CD4-positive, alpha-beta T cell treated with Interleukin-2 at 100 ng/mL for 4 hours (primary cell): ENCODE measurements at places on chromosomes 5 and 9.
A peak's percentile ranks its signal among the peaks of the same experiment; 100 is the strongest.

DNA sequence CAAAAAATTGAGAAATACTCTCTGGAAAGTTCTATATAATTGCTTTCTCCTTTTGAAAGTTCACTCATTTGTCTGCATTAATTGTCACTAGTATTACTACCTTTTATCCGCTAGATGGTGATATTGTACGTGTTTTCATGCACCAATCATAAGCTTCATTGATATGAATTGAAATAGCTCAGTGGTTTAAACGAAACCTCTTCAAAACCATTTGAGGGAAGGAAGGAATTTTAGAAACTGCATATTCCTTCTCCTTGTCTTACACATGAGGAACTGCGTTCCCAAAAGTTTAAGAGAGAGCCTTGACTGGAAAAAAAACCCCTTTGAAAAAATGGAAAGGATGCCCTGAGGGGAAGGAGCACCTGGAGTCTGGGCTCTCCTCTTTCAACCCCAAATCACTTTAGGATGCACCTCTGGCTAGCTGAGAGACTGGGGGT, 98.6 kb downstream of the YTHDC2 start:
- peak; percentile 44 for DNase-seq

DNA sequence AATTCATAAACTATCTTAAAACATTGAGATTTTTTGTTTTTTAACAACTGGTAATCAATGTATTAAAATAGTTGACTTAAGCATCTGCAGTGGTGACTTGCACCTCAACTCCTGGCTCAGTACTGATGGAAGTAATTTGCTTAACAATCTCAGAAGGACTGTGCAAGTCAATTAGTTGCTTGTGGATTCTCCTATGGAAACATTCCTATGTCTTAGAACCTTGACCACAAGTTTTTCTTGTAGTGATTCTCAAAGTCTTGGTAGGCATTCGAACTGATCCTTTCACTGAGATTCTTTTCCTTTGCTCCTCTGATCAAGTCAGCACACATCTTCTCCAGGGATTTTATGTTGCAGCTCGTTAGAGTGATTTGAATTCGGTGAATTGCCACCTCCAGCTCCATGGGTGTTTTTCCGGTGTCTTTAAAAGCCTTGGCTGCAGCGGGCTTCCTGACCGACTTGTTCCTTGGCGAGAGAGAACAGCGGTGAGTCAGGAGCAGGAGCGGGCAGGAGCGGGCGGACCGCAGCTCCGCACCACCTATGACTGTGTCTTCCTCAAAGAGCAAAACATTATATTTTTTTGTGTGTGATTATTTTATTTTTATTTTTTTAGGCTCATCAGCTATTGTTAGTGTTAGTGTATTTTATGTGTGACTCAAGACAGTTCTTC, 21.1 kb downstream of the HMGXB3 start:
- DNase-seq = no peak

DNA sequence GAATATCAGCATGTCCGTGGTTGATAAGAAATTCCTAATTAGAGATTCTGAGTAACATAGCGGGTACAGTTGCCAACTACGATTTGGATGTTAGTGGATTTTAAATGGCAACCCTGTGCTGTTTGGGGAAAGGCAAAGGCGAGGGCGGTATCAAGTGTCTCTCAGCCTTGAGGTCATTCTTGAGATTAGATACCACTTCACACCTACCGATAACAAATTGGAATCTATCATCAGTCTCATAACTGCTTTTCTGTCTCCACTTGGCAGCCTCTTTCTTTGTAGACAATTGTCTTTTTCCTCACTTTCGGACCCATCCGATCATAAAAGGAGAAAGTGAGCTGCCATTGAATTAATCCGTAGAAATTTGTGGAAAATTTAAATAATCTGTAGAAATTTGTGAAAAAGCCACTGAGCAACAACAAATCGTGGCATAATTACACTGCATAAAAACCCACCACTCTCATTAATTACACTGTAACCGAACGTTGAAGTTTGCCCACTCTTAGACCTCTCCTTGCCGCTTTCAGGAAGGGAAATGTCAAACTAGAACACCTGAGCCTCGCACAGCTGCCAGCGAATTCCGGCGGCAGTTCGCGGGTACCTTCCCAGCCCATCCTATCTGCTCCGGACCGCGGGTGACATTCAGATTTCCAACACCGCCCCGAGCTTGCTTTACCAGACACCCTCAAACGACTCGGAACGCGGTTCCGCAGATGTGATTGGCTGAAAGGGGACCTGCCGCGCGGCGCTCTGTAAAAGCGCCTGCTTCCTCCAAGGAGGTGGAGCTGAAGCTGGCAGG, 849 bp upstream of the RGMB start:
- DNase-seq = peak; percentile 69

GRCh38 chr5:60162441-60162840, 268.9 kb upstream of the PDE4D start:
- DNase-seq = no peak

DNA sequence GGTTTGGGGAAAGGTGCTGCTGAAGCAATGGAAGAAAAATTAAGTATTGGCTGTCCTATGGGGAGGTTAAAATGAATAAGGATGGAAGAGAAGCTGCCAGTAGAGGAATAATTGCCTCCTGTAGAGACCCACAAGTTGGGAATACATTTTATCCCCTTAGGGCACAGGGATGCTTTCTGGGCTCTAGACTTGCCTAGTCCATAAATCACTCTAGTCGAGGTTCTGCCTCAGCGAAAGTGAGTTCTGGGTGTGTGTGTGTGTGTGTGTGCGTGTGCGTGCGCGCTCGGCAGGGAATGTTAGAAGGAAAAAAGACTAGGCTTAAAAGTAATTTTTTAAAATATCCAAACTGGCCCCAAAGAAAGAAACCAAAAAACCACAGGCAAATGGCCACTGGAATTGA, 291.6 kb downstream of the DOCK8 start:
- no peak for DNase-seq

GRCh38 chr5:2776337-2777302, 25.1 kb upstream of the IRX2 start:
- DNase-seq = no peak
